ENCODE measurements at places on chromosomes 3 and 15.

DNA sequence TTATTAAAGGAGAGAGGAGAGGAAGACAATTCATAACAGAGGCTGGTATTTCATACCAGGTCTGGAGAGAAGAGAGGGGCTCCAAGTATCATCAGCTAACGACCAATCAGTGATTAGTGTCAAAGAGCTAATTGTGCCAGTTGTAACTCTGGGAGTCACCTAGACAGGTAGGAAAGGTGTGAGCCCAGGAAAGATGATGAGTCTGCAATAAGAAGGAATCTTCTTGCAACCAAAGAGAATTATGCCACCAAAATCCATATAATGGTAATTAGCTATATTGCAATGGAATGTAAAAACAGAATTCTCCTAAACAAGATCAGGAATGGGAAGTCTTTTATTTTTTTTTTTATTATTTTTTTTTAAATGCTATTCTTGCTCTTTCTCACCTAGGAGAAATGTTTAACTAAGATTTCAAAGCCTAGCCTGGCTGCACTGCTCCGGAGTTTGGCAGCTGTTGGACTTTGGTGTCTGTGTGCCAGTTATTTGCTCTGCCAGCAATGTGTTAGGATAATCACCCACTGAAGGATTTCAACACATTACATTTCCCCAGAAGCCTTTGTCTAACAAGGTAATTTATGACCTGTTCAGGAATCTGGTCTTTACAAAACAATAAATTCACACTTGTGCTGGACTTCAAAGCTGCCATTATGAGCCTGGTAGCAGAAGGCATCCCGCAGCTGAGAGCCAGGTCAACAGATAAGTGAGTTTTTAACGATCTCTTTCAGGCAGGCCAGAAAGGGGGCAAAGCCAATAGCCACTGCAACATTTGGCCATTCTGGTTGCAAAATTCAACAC lies 89.4 kb downstream of the FOXB1 start:
- no peak for DNase-seq

DNA sequence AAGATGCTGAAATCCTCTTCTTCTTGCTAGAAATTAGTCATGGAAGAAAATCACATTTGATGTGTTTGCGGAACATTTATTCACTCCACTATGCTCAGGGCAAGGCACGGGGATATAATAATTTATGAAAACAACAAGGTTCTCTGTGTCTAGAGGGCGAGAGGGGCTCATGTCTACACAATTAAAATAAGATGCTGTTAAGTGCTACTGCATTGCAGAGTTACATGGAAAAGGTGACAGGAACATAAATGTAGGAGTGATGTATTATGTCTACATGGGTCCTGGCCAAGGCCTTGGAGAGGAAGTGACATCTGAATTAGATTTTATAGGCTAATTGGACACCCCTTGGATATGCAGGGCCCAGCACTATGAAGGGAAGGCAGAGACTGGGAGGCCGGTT lies 96.1 kb downstream of the SV2B start:
- DNase-seq, result no peak

- peak; percentile 53 for DNase-seq
These were observed 8.9 kb downstream of the GPR149 start for GRCh38 chr3:154421083-154421482.

GRCh38 chr3:71492974-71493771 lies 90.4 kb downstream of the FOXP1 start:
- no peak for DNase-seq

- no peak for DNase-seq
These were observed 219.8 kb downstream of the STT3B start for GRCh38 chr3:31752305-31753049.

DNA sequence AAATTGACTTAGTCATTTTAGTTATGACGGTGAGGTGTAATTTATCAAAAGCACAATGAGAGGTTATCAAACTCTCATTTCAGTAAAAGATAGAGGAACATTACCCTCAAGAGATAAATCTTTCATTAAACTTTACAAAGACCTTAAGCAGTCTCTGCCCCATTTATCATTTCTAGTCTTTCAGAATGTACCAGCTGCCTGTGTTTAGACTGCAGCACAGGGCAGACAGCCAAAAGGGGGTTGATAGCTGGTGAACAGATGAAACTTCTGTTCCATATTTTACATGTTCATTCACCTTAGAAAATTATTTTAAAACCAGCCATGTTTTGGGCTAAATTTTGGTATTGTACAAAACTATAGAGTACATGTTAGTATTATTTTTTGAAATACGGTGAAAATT lies 514.6 kb upstream of the CNTN3 start:
- no peak for DNase-seq

DNA sequence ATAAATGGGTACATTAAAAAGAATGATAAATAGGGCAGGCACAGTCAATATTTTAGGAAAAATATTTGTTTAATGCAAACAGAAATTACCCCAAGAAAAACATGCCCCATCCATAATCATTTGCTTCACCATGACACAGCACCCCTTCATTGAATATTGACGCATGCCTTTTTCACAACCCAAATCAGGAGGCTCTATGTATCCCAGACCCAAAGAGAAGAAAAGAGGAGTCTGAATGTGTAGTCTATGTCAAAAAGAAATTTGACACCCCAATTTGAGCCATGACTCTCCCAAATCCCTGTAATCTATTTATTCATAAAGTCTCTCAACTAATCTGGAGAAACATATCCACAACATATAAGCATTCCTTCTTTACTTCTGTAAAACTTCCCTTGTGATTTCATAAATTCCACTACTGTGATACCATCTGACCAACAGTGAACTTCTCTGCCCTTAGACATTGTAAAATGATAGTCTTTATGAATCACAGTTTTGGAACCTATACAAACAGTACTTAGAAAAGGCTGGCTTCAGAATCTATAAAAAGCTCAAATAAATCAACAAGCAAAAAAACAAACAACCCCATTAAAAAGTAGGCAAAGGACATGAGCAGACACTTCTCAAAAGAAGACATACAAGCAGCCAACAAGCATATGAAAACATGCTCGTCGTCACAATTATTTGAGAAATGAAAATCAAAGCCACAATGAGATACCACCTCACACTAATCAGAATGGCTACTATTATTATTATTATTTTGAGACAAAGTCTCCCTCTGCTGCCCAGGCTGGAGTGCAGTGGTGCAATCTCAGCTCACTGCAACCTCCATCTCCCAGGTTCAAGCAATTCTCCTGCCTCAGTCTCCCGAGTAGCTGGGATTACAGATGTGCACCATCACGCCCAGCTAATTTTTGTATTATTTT lies 53.4 kb upstream of the XRN1 start:
- DNase-seq, result no peak

DNA sequence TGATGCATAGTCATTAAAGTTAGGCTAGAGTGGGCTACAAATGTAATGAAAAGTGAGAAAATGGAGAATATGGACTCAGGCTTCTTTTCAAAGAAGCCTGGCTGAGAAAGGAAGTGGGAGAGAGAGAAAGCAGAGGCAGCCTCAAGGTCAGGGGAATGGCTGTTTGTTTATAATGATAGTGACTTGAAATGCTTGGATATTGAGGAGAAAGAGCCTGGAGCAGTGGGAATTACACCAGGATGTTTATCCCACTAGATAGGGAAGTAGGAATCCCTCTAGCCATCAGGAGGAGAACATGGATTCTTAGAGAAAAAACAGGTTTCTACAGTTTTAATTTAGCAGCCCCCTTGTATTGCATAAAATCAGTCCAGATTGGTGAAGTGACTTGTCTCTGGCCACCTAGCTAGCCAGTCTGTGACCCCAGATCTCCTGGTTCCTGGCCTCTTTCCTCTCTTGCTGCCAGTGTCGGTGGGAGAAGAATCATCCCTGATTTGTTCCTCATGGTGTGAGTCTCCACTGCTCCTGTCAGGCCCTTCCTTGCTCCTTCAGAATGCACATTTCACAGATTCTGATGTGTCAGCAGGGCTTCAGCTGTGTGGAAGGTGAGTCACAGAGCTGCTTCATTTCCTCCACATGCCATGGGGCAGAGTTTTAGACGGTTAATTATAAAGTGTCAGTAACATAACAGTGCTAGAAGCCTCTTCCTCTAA lies 32.9 kb downstream of the SEMA6D start:
- no peak for DNase-seq

DNA sequence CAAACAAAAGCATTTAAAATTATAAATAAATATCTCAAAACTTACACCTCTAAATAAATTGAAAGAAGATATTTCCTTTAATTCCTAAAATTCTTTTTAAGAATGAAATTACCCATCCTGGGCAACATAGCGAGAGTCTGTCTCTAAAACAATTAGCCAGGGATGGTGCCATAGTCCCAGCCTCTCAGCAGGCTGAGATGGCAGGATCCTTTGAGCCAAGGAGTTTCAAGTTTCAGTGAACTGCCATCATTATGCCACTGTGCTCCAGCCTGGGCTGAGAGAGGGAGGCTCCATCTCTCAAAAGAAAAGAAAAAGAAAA lies 25.4 kb downstream of the AADAC start:
- no peak for DNase-seq

DNA sequence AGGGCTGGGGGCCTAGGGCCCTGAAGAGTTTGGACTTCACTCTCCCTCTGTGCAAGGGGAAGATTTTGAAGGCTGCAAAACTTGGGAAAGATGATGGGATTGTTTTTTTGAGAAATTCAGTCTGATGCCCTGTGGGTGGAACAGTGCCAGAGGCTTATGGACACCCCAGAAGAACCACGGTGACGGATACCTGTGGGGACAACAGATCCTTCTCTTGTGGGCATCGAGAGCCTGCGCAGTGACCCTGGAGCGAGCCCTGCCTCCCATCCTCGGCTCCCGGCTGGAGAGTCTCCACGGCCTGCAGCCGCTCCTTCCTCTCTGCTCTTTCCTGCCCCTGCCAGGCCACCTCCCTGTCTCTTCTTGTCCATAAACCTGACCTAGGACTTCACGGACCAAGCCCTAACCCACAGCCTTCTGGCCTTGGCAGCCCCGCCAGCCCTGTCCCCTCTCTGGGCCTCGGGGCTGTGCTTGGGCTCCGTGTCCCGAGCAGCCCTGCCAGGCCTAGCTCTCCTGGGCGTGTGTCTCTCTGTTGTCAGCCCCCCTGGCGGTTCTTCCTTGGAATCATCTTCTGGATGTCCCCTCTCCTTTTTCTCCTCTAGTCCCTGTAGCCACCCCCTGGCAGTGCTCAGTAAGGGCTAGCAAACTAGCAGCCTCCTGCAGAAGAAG lies 98.4 kb downstream of the VGLL4 start:
- no peak for DNase-seq

DNA sequence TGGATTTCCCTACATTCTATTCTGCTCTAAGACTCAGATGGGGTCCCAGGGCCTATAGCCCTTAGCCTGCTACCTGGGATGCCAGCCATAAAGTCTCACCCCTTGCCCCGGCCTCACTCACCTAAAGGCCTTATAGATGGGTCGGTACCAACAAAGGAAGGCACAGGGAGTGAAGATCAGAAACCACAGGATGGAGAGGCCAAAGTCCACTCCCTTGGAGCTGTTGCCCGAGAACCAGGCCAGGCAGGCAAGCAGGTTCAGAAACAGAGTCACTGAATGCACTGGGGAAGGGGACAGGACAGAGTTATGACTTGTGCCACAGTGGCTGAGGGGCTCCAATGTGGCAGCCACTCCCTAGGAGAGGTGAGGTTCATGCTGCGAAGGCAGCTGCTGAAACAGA lies 7.4 kb upstream of the ULK3 start:
- DNase-seq, result no peak

DNA sequence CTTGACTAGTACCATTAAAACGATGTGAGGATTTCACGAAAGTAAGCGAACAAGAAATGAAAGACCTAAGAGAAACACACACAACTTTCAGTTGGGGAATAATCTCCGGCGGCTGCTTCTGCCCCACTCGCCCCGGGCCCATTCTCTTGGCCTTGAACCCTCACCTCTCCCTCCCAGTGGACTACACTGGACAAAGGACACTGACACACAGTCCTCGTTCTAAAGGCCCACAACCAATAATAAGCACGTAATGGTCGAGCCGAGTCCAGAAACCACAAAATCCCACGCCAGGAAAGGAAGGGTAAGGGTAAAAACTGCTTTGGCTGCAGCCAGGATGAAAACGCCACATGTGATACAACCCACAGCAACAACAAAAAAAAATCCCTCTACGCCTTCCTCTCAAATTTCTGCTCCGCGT lies 469 bp downstream of the ZNF770 start:
- DNase-seq, result peak; percentile 4

DNA sequence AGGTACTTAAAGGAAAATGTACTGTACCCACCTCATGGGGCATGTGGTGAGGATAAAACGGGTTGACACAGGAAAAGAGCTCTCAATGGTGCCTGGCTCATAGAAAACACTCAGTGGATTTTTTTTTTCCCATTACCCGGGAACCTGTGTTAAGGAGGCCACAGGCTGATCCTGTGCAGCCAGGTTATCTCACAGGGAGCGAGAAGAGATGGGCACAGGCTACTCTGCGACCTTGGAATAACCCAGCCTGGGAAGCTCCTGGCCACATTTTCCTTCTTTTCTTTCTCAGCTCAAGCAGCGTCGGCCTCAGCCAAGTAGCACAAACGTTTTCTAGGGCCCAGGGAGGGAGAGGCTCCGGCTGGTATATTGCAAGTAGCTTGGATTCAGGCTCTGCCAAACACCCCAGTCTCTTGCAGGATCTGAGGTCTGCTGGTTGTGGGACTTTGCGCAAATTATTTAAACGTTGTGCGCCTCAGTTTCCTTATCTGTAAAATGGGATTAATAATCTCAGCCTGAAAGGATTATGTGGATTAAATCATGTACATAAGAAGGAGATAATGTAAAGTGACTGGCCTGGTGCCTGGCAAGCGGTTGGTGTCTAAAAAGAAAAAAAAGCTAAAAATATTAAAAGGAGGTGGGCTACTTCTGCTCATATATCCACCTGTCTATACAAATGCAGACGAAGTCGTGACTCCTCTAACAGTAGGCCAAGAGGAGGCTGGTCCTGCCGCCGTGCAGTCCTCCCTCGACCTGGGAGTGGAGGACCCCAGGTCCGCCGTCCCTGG lies 2.2 kb downstream of the FURIN start:
- no peak for DNase-seq
